ENCODE measurements at places on chromosomes 7 and 10.

- peaks cover 9% of the 10 kb centered on the region for H3K36me3 ChIP-seq
- peaks cover 3% of the 10 kb centered on the region for H3K4me1 ChIP-seq
- no peak for DNase-seq
- no peak overlapping the region for H3K4me3 ChIP-seq
Measured at GRCh38 chr10:74145133-74145532, 5.5 kb downstream of the AP3M1 start.

DNA sequence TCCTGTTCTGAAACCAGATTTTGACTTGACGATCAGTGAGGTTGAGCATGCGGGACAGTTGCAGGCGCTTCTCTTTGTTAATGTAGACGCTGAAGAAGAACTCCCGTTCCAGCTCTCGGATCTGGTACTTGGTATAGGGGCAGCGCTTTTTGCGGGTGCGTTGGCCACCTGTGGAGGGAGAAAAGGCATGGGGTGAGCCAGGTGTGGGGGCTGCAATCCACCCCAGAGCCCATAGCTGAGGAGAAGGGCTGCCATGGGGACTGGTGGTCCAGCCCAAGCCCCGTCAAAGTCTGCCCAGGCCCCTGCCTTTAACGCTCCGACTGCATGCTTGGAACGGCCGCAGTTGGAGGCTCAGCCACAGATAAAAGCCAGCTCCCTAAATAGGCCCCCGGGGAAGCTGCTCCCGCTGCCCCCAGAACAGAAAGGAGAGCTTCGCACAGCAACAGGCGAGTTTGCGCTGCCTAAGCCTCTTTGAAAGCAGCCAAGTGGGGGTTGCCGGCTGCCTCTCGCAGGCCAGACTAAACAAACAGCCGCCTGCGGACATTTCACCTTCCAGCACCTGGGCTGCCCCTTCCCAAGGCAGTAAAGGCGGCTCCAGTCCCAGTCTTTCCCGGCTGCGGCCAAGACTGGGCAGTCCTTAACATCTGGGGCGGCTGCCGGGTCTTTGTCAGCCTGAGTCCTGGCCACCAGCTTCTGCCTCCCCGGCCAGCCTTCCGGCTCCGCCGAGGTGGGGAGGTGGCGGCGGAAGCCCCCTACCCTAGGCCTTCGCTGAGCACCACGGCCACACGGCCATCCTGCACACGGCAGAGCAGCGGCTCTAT, 2.0 kb downstream of the HOXA11 start:
- no peak for DNase-seq
- H3K4me3 ChIP-seq, result no peak overlapping the region
- H3K36me3 ChIP-seq, result no peaks in the 10 kb centered on the region
- no peak overlapping the region for H3K27ac ChIP-seq
- peaks cover 98% of the 10 kb centered on the region for H3K27me3 ChIP-seq

GRCh38 chr10:20034732-20035131, 218.5 kb downstream of the PLXDC2 start:
- H3K4me3 ChIP-seq, result no peak overlapping the region
- no peaks in the 10 kb centered on the region for H3K27me3 ChIP-seq
- no peak for DNase-seq
- no peak overlapping the region for H3K27ac ChIP-seq

GRCh38 chr7:157612009-157612663, 275.3 kb downstream of the DNAJB6 start:
- H3K4me1 ChIP-seq, result no peaks in the 10 kb centered on the region
- DNase-seq, result no peak
- H3K27me3 ChIP-seq, result peaks cover 27% of the 10 kb centered on the region
- no peak overlapping the region for H3K4me3 ChIP-seq

DNA sequence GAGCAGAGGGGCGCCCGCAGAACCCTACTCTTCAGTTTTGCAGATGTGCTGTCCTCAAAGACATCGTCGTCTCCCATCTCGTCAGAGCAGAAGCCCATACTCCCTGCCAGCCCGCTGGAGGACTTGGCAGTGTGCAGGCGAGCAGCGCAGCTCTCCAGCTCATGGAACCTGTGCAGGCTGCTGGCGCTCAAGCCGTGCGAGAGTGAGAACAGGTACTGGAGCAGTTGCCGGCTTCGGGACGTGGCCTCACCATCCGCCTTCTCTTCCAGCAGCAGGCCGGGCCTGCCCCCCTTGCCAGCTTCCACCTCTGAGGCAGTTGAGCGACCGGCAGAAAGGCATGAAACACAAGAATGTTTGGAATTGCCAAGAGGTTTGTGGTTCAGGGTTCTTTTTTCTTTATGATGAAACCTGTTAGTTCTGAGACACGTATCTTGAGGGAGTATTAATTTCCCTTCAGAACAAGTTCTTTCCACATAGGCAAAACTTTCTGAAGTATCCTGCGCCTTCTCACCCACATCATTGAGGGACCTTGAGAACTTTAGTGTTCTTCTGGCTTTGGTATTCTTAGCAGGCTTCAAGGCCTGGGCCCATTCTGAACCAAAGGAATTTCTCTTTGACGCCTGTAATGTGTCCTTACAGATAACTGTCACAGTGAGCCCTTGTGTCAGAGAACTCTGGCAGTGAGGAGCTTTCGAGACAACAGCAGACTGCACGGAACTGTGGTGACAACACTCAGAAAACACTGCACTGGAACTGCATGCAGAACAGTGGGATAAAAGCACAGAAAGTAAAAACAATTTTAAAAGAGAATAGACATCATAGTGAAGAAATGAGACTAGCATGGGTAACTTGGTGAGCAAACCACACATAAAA, 89.5 kb downstream of the ALOX5 start:
- DNase-seq, result no peak
- H3K36me3 ChIP-seq, result peaks cover 46% of the 10 kb centered on the region
- H3K27ac ChIP-seq, result no peak overlapping the region
- no peaks in the 10 kb centered on the region for H3K4me1 ChIP-seq
- no peaks in the 10 kb centered on the region for H3K27me3 ChIP-seq

- H3K4me1 ChIP-seq, result peaks cover 4% of the 10 kb centered on the region
- no peak overlapping the region for H3K4me3 ChIP-seq
- no peaks in the 10 kb centered on the region for H3K27me3 ChIP-seq
- H3K27ac ChIP-seq, result no peak overlapping the region
- peaks cover 2% of the 10 kb centered on the region for H3K36me3 ChIP-seq
Measured at GRCh38 chr7:36280840-36281812, 108.5 kb upstream of the ANLN start.

GRCh38 chr7:55970561-55970960, 6.2 kb downstream of the NIPSNAP2 start:
- H3K36me3 ChIP-seq, result peaks cover 18% of the 10 kb centered on the region
- H3K27me3 ChIP-seq, result no peaks in the 10 kb centered on the region
- DNase-seq, result no peak
- no peaks in the 10 kb centered on the region for H3K4me1 ChIP-seq
- no peak overlapping the region for H3K27ac ChIP-seq

- no peak overlapping the region for H3K4me3 ChIP-seq
- H3K27ac ChIP-seq, result peak overlapping the region; percentile 33
- no peaks in the 10 kb centered on the region for H3K27me3 ChIP-seq
Measured at GRCh38 chr7:73717025-73717807, 2.3 kb downstream of the STX1A start.

DNA sequence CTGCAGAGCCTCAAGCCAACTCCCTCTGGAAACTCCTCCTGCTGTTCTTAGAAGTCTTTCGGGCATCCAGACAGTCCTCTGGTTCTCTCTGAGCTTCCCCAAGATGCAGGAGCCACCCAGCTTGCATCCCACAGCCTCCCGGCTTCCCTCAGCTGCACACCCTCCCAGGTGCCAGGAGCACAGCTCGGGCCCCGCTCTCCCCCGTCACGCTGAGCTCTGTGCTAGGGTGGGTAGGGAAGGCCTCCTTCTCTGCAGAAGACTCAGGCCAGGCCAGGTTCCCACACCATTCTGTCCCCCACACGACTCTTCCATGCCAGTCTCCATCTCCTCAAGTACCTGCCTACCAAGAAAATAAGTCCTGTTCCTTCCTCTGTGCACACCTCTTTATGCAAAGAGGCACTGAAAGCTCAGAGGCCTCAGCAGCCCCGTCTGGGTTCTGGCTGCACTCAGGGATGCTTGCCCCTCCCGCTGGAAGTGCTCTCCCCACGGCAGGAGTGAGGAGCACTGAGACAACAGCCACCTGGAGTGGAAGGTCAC, 537.1 kb downstream of the PTPRN2 start:
- H3K4me3 ChIP-seq, result no peak overlapping the region
- no peaks in the 10 kb centered on the region for H3K27me3 ChIP-seq
- H3K36me3 ChIP-seq, result no peaks in the 10 kb centered on the region
- no peak overlapping the region for H3K27ac ChIP-seq

GRCh38 chr10:72925951-72926465, 28.6 kb downstream of the PLA2G12B start:
- H3K27ac ChIP-seq, result no peak overlapping the region
- H3K27me3 ChIP-seq, result no peaks in the 10 kb centered on the region
- H3K36me3 ChIP-seq, result no peaks in the 10 kb centered on the region
- H3K4me3 ChIP-seq, result no peak overlapping the region

DNA sequence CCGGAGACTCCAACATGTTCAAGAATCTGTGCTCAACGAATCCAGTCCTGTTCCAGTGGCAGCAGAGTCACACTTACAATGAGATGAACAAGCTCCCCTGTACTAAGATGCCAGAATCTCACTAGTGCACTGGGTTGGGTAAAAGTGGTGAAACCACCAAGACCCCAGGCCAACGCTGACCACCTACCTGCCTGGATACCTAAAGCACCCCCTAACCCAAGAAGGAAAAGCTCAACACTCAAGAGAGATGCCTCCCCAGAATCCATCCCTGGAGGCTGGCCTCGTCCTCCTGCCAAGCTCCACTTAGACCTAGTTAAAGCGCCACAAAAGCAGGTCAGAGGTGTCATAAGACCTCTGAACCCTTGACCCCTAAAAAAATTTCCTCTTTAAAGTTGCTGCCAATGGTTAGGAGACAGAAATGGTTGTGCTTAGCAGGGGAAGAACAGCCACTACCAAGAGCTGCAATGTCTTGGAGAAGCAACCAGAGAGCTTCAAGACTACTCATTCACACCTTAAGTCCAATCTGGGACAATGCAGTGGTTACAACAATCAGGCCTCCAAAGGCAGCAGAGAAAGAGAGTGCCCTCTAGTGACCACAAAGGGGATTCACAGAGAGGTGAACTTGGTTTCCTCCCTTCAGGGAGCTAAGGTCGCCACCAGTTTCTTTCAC, 94.6 kb upstream of the MACROH2A2 start:
- H3K27me3 ChIP-seq, result no peaks in the 10 kb centered on the region
- H3K27ac ChIP-seq, result no peak overlapping the region
- H3K4me1 ChIP-seq, result peaks cover 16% of the 10 kb centered on the region
- no peak overlapping the region for H3K4me3 ChIP-seq
- no peaks in the 10 kb centered on the region for H3K36me3 ChIP-seq

DNA sequence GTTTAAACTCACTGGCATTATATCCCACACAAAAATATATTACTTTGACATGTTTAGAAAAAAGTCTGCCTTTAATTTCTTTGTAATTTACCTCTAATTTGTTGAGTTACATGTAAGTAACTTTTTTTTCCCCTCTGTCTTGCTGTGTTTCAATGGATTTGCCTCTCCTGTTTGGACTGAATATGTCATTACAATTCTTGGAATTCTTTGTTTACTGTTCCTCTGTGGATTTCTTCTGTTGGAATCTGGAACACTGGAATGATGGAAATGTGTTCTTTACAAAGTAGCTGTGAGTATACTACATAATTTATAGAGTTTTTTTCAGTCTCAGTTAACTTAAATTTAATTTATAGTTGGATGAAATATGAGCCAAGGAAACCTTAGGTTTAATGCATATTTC, 30.4 kb downstream of the SEPTIN7 start:
- no peaks in the 10 kb centered on the region for H3K27me3 ChIP-seq
- H3K36me3 ChIP-seq, result peaks cover 8% of the 10 kb centered on the region
- no peaks in the 10 kb centered on the region for H3K4me1 ChIP-seq
- H3K4me3 ChIP-seq, result no peak overlapping the region
- no peak overlapping the region for H3K27ac ChIP-seq
- no peak for DNase-seq
